ENCODE measurements at places on chromosomes 7 and 10. TPM values are rescaled to one million over a fixed set of nuclear protein-coding genes. Genes with fewer than 3 reads are reported as not detected.

The THSD7A gene
- total RNA-seq: 19.0 TPM

The KLF14 gene
- 0.22 TPM for total RNA-seq

The TAS2R41 gene
- not detected for total RNA-seq

The NME8 gene
- not detected for total RNA-seq

The SPDYE1 gene
- total RNA-seq: not detected

The ASL gene
- total RNA-seq: 28.8 TPM

The PON3 gene
- 3.5 TPM for total RNA-seq

The C10orf62 gene
- 0.50 TPM for total RNA-seq

The FGFR2 gene
- 80.7 TPM for total RNA-seq

The OR2A1 gene
- 0.10 TPM for total RNA-seq

The SH3PXD2A gene
- total RNA-seq: 41.2 TPM

The DKK1 gene
- 7.8 TPM for total RNA-seq

The TMEM176B gene
- total RNA-seq: 28.4 TPM

The RPEL1 gene
- total RNA-seq: not detected

The EEPD1 gene
- 25.8 TPM for total RNA-seq

The ACSM6 gene
- not detected for total RNA-seq

The FOXP2 gene
- total RNA-seq: 27.5 TPM

The GPRIN2 gene
- 4.9 TPM for total RNA-seq

The PIK3AP1 gene
- total RNA-seq: 4.3 TPM

The ANKIB1 gene
- total RNA-seq: 73.0 TPM

The GDF2 gene
- total RNA-seq: not detected

The EN2 gene
- not detected for total RNA-seq

The TMEM209 gene
- total RNA-seq: 16.5 TPM

The CCDC3 gene
- 21.2 TPM for total RNA-seq

The SPAM1 gene
- total RNA-seq: not detected

The STX1A gene
- 25.8 TPM for total RNA-seq

The CALHM3 gene
- total RNA-seq: not detected

The ZNF804B gene
- total RNA-seq: 5.5 TPM

The SRRM3 gene
- 7.8 TPM for total RNA-seq

The CDNF gene
- 2.9 TPM for total RNA-seq

The CPEB3 gene
- total RNA-seq: 29.3 TPM

The PDK4 gene
- total RNA-seq: 24.5 TPM

The TAS2R38 gene
- not detected for total RNA-seq

The ADAP1 gene
- total RNA-seq: 65.6 TPM

The UTF1 gene
- not detected for total RNA-seq

The GIMAP8 gene
- total RNA-seq: 4.7 TPM

The FAM24B gene
- 2.6 TPM for total RNA-seq

The SUGCT gene
- 5.3 TPM for total RNA-seq

The PALD1 gene
- 26.3 TPM for total RNA-seq

The IL15RA gene
- 2.1 TPM for total RNA-seq

The HMX3 gene
- total RNA-seq: 0.20 TPM

The SSC4D gene
- total RNA-seq: 1.9 TPM

The PPA1 gene
- 107 TPM for total RNA-seq

The CNTNAP2 gene
- 127 TPM for total RNA-seq

The GLCCI1 gene
- total RNA-seq: 25.5 TPM

The GRM3 gene
- total RNA-seq: 14.3 TPM

The AQP1 gene
- total RNA-seq: 64.4 TPM

The SPDYE16 gene
- 0.28 TPM for total RNA-seq

The LRIT1 gene
- total RNA-seq: not detected

The ZSCAN21 gene
- total RNA-seq: 10.3 TPM

The AZGP1 gene
- 6.3 TPM for total RNA-seq

The BTBD16 gene
- total RNA-seq: 0.99 TPM

The NEUROG3 gene
- not detected for total RNA-seq

The LIPF gene
- total RNA-seq: not detected

The DYNC1I1 gene
- 34.6 TPM for total RNA-seq

The EDRF1 gene
- total RNA-seq: 35.9 TPM

The AKR1C4 gene
- total RNA-seq: not detected
